T-helper 2 cell (primary cell): ENCODE measurements at places on chromosomes 1 and 21.

- no peak for DNase-seq
These were observed 67.8 kb downstream of the SIK1 start for GRCh38 chr21:43358940-43359822.

- no peak for DNase-seq
These were observed 1.0 kb upstream of the ARID1A start for GRCh38 chr1:26694638-26695355.

- DNase-seq = no peak
These were observed 474.0 kb upstream of the OLFM3 start for GRCh38 chr1:102470767-102471166.

DNA sequence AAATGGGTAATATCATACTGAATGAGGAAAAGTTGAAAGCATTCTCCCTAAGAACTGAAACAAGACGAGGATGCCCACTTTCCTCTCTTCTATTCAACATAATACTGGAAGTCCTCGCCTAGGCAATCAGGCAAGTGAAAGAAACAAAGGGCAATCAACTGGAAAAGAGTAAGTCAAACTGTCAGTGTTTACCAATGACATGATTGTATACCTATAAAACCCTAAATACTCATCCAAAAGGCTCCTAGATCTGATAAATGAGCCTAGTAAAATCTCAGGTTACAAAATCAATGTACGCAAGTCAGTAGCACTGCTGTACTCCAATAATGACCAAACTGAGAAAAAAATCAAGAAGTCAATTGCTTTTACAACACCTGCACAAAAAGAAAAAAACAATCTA, 575.8 kb upstream of the PRMT6 start:
- DNase-seq = no peak

GRCh38 chr1:35285771-35286606, 17.5 kb downstream of the ZMYM4 start:
- no peak for DNase-seq

- no peak for DNase-seq
These were observed 7.6 kb upstream of the ARHGEF10L start for GRCh38 chr1:17531682-17532487.

DNA sequence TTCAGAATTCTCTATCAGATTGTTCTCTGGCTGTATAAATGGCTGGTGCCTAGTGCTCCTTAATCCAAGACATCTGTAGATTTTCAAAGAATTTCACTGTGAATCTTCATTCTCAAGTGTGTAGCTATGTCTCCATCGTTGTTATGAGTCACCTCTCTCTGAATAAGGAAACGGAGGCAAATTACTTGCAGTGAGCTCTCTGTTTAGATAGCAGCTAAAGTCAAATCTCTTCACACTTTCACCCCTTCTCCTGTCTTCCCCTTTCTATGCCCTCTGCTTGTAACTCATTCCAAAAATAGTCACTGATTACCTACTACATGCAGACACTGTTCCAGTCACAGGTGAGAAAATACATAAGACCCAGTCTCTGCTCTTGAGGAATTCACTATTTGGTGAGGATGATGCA, 39.7 kb downstream of the CHML start:
- no peak for DNase-seq

GRCh38 chr1:64223329-64224151, 20.1 kb downstream of the UBE2U start:
- no peak for DNase-seq

DNA sequence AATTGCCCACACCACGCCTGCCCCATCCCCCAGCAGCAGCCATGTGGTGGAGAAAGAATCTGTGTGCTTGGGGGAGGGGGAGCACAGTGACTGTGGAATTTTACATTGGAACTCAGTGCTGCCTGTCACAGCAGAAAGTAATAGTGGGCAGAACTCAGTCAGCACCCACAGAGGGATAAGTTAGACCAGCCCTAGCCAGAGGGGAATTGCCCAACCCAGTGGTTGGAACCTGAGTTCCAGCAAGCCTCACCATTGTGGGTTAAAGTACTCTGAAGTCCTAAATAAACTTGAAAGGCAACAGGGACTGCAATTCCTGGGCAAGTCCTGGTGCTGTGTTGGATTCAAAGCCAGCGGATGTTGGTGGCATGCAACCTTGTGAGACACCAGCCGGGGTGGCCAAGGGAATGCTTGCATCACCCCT, 88.8 kb downstream of the MRPL39 start:
- no peak for DNase-seq

GRCh38 chr1:54070171-54070837, 16.9 kb downstream of the TCEANC2 start:
- no peak for DNase-seq

DNA sequence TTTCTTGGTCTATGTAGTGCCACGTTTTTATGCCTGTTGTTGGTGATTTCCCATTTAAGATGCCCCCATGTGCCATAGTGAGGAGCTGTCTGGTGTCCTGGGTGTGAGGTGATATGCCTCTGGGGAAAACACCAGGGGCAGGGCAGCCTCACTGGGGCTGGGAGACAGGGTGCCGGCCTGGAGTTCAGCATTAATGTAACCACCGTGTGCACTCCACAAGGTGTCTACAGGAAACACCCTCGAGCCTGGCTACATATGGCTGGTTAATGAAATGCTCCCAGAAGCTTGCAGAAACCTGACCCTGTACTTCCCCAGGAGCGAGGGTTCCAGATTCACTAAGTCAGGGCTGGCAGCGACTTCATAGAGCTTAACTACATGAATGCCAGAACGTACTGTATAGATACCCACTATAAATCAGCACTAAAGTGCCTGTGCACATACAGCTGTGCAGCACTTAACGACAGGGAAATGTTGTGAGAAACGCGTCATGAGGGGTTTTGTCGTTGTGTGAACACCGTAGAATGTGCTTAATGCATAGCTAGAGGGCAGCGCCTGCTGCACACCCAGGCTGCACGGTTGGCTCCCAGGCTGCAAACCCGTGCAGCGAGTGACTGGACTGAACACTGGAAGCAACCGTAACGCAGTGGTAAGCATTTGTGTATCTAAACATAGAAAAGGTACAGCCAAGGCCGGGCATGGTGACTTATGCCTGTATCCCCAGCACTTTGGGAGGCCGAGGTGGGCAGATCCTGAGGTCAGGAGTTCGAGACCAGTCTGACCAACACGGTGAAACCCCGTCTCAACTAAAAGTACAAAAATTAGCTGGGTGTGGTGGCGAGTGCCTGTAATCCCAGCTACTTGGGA, 10.4 kb downstream of the TFF2 start:
- no peak for DNase-seq

DNA sequence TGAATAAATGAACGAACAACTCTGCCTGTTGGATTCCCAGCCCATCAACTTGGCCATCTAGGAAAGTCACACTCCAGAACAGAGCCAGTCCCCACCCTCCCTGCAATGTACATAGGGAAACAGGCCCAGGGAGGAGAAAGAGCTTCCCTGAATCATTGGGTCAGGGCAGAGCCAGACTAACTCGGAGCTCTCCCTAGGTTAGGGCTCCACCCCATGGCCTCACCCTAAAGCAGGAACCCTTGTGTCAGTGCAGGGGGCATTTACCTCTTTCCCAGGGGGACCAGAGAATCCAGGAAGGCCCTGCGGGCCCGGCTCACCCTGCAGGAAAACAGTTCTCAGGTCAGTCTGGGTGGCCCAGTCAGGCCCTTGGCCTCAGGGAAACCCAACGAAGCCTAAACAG, 11.6 kb downstream of the COL9A2 start:
- no peak for DNase-seq

GRCh38 chr1:15220024-15220392, 27.0 kb upstream of the FHAD1 start:
- DNase-seq = no peak

DNA sequence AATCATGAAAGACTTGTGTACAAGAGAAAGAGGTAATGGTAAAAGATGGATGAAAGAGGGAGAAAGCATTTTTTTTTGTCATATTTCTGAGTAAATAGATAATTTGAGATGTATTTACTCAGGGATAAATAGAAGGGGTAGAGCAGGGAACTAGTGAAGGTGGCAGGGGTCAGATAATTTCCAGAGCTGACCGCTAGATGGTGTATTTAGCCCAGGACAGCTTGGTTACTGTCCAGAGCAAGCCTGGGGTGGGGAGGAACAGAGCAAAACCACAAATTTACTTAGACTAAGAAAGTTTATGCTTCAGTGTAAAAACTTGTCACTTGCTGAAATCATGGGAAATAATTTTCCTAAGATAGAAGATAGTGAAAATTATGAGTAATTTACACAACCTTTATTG, 91.5 kb downstream of the XCL2 start:
- no peak for DNase-seq

DNA sequence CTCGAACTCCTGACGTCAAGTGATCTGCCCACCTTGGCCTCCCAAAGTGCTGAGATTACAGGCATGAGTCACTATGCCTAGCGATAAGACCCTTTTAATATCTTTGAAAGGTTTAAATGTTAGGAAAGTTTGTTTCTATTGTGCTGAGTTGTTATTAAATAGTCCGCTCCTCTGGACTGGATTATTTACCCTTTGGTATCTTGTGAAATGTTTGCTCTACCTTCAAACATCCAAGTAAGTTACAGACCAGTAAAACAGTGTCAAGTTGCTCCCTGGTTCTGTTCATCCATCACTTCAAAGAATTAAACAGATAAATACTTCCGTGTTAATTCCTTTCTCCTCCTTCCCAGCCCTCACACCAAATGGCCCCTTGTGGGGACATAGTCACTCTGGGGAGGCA, 44.8 kb downstream of the CASQ2 start:
- no peak for DNase-seq
